ENCODE measurements at places on chromosomes 16 and 17. TPM values are rescaled to one million over a fixed set of nuclear protein-coding genes. Genes with fewer than 3 reads are reported as not detected.
A peak's percentile ranks its signal among the peaks of the same experiment; 100 is the strongest.

DNA sequence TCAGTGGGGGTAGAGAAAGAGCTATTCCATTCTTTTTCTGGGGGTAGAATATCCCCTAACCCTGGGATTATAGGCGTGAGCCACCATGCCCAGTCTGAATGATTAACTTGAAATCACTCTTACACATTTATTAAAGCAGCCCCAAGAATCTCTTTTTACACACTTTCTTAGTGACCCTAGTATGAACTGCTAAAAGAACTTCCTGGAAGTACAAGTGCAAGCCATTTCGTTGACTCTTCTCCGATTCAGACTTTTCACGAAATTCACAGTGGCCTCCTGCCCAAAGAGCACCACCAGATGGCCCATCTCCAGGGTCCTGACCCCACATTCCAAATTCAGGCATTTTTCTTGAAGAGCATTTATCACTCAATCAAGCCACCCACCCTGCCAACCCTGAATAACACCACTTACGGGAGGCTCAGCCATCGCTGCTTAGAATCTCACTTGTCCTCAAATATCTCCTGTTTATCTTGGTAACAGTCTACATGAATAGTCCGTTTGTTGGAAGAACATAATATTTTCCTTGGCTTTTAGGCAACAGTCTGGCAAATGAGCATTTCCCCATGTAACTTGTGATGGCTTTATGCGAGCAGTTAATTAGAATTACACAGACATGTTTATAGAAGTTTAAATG, 28.0 kb downstream of the ZNF423 start:
- no peak for DNase-seq

GRCh38 chr16:2275476-2276367, 7.8 kb upstream of the RNPS1 start:
- no peak for DNase-seq

GRCh38 chr16:87661561-87661960, 59.3 kb downstream of the JPH3 start:
- no peak for DNase-seq

DNA sequence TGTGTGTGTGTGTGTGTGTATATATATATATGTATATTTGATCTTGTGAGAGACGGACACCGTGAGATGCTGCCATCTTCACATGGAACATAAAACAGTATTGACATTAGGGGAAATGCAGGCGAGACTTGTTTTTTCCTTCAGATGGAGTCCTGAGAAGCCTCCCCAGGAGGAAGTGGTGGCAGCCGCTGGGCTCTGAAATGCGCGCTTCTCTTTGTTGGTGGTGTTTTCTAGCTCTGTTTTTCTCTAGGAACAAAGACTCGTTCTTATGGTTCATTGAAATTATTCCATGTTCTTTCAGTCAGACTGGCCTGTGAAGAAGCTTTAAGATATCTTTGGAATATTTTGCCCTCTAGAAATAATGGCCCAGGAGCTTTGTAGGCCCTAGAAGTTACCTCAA, 32.9 kb downstream of the SNX29 start:
- DNase-seq, result no peak

GRCh38 chr17:17242246-17242645, 5.3 kb upstream of the FLCN start:
- DNase-seq, result no peak

- no peak for DNase-seq
These were observed 21.7 kb downstream of the PPL start for GRCh38 chr16:4915226-4915761.

- DNase-seq, result no peak
These were observed 361.3 kb downstream of the FOXL1 start for GRCh38 chr16:86939609-86940008.

- DNase-seq, result no peak
These were observed 197.1 kb downstream of the KCNJ2 start for GRCh38 chr17:70366386-70366785.

- DNase-seq, result no peak
These were observed 42.6 kb downstream of the CFAP20 start for GRCh38 chr16:58086381-58087208.

GRCh38 chr16:78784771-78785170, 685.3 kb downstream of the WWOX start:
- no peak for DNase-seq

DNA sequence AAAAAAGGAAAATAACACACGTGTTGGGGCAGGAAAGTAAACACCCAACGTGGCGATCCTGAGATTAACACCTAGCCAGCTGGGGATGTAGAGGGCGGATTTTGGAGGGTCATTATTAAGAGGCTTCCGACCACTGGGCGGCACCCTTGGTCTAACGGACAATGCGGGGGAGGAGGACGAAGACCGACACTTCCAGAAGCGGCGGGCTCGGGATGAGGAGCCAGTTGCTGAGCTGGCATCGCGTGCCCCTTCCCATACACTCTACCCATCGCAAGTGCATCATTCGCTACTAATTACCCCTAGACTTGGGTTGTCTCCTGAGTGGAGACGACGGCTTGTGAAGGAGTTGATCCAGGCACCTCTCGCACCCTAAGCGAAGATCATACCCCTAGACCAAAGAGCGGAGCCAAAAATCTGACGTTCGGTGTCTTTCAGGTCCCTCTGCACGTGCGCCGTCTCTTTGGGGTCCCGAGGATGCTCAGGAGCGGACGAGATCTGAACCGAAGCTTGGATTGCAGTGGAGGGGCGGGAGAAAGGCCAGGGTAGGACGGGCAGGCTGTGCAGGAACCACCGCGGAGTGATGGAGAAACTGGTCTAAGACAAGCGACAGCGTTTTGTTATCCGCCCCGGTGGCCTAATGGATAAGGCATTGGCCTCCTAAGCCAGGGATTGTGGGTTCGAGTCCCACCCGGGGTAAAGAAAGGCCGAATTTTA, 17.6 kb downstream of the ZNF213 start:
- no peak for DNase-seq

DNA sequence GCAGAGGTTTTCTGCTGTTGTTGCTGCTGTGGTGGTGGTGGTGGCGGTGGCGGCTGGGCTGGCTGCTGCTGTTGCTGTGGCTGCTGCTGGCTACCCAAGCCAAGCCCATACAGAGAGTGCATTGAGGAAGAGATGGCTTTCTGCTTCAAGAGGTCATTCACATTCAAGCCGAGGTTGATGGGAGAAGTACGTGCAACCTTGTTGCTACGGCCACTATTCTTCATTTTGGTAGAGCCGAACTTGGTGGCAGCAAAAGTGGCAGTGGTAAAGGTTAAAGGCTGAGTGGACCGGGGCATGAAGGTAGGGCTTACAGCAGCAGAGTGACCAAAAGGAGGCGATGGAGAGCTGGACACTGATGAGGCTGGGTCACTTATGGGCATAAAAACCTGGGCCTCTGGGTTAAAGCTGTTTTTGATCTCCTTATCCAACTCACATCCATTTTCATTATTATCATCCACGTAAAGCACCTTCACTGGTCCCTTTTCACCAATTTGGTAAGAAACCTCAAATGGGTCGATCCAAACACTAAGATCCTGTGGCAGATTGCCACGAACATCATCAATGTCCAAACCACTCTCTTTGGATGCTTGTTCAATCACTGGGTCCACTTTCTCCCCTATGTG, 2.8 kb downstream of the TOB1 start:
- DNase-seq, result no peak

DNA sequence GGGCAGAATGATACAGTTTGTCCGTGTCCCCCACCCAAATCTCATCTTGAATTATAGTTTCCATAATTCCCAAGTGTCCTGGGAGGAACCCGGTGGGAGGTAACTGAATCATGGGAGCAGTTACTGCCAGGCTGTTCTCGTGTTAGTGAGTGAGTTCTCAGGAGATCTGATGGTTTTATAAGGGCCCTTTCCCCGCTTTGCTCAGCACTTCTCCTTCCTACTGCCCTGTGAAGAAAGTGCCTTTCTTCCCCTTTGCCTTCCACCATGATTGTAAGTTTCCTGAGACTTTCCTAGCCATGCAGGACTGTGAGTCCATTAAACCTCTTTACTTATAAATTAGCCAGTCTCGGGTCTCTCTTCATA, 28.9 kb upstream of the SEC14L1 start:
- DNase-seq, result no peak

DNA sequence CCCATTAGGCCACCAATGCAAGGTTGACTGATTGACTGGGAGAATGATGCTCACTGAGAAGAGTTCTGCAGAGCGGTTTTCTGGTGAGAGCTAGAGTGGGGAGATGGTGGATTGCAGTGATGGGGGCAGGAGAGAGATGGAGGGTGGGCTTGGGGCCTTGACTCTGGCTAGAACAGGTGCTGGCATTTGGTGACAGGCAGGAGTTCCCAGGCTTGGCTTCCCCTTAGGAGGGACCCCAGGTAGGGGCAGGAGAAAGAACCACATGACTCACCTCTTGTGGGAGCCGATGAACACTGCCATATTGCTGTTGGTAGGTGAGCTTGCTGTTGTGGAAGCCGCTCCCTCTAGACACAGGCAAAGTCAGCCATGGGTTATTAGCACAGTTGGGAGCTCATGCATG, 8.0 kb downstream of the CD300LB start:
- DNase-seq, result no peak

DNA sequence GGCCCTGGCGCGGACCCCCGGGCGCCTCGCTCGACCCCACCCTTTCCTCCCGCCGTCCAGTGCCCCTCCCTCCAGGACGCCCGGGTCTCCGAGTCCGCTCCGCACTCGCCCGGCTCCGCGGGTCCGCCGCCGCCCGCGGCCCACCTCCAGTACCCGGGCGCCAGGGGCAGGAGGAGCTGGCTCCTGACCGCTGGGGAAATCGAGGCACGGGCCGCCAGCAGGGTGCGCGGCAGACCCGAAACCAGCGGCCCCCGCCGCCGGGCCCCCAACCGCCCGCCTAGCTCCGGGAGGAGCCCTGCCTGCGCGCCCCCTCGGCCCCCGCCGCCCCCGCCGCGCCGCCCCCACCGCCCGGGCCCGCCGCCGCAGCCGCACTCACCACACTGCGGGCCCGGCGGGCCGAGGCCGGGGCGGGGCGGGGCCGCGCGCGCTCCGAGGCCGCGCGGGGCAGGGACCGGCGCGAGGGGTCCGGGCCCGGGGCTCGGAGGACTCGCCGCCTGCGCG, 333 bp downstream of the MAFG start:
- DNase-seq, result no peak

DNA sequence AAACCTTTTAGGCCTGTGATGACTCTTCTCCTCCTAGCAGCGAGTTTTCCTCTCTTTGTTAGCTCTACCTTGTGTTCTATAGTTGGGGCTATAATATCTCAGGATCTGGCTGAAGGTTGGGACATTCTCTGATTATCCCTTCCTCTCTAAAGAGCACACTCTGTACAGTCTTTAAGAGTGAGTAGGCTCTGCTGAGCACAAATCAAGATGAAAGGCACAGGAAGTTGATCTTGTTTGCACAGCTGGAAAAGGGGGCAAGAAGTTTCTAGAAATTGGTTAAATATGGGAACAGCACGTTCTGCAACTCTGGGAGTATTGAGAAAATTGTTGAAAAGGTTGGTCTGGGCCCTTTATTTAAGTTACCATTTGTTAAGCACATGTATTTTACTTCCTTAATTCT, 240.9 kb downstream of the CDH11 start:
- DNase-seq, result no peak

DNA sequence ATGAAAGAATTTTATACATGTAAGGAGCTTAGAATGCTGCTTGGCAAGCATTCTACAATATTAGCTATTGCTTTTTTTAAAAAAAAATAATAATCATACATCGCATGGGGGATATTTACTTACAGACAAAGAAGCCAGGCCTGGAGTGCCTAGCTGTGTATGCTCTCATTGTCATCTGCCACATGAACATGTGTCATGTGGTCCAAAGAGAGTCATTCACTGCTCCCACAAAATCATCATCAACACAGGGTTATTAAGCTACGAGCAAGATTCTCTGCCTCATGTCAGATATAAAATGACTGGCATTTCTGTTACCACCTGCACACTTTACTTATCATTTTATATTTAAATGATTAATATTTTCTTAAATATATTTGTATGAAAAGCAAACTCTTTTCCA, 1.9 kb upstream of the MT1E start:
- no peak for DNase-seq

DNA sequence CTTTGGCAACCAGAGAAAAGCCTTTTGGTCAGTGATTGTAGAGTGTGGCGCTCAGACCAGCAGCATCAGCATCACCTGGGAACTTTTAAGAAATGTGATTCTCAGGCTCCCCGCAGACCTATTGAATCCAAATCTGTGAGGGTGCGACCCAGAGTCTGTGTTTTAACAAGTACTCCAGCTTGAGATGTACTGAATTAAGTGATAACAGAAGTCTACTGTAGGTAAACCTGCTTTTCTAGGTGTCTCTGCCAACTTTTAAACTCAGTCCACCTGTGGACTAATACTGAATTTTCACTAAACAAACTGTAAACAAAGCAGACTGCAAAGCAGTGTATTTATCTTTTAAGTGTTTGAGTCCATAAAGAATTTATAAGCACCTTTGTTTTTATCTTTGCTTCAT, 43.6 kb downstream of the NUP93 start:
- DNase-seq, result no peak

GRCh38 chr17:30476726-30477082, 504 bp upstream of the GOSR1 start:
- peak; percentile 3 for DNase-seq

- DNase-seq, result no peak
These were observed 363 bp downstream of the KARS1 start for GRCh38 chr16:75647112-75647491.

- DNase-seq, result no peak
These were observed 99.3 kb upstream of the SOX9 start for GRCh38 chr17:72021417-72022041.

GRCh38 chr17:61537264-61537771, 53.7 kb downstream of the NACA2 start:
- no peak for DNase-seq

GRCh38 chr17:21457051-21458026, 81.2 kb downstream of the KCNJ12 start:
- DNase-seq, result no peak

GRCh38 chr17:83196366-83196765, 117.0 kb downstream of the METRNL start:
- no peak for DNase-seq

- DNase-seq, result no peak
These were observed 36.3 kb upstream of the CCL2 start for GRCh38 chr17:34218748-34219147.

PNMT gene
- not detected for total RNA-seq

HOXB8 gene
- total RNA-seq, result 27.0 TPM

TBX4 gene
- total RNA-seq, result not detected

CA4 gene
- 4.0 TPM for total RNA-seq

GPR139 gene
- not detected for total RNA-seq

WFIKKN1 gene
- total RNA-seq, result 0.06 TPM

C1QL1 gene
- not detected for total RNA-seq

CORO1A gene
- 3.0 TPM for total RNA-seq

GRB7 gene
- not detected for total RNA-seq

SDR42E1 gene
- total RNA-seq, result 3.5 TPM

NPIPA8 gene
- total RNA-seq, result not detected
